ENCODE measurements at places on chromosomes 6 and 20.

DNA sequence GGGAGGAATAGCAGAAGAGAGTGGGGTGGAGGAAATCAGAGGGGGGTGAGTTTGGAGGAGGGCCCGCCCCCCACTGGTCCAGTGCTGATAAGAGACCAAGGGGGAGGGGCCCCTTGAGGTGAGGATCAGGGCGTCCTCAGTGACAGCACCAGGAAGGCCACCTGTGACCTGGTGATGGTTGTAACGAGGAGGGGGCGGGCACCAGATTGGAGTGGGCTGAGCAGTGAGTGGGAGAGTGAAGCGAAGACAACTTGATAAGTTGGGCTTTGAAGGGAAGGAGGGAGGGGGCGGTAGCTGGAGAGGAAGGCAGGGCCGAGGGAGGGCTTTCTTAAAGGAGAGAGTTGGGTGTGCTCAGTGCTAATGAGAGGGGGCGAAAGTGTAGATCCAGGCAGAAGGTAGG lies 30.7 kb downstream of the CDH22 start:
- DNase-seq, result no peak

DNA sequence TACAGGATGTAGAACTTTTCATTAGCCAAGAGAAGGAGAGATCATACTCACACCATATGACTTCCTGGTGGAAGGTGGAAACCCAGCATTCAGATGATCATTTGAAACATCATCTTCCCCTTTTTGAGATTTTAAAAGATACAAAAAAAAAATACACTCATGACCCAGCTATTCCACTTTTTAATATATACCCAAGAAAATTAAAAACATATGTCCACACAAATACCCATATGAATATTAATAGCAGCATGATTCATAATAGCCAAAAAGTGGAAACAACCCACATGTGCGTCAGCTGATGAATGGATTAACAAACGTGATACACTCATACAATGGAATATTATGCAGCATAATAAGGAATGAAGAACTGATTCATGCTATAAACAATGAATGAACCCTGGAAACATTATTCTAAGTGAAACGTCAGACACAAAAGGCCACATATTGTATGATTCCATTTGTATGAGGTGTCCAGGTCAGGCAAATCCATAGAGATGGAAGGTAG lies 130.0 kb upstream of the SGK1 start:
- no peak for DNase-seq

- DNase-seq, result no peak
These were observed 32.6 kb downstream of the SLC2A10 start for GRCh38 chr20:46741924-46742668.

GRCh38 chr6:35634316-35634715 lies 54.4 kb downstream of the FKBP5 start:
- no peak for DNase-seq

- no peak for DNase-seq
These were observed 96.0 kb downstream of the RIMS1 start for GRCh38 chr6:71982389-71982788.

GRCh38 chr6:34529665-34530327 lies 26.3 kb downstream of the SPDEF start:
- DNase-seq, result no peak

DNA sequence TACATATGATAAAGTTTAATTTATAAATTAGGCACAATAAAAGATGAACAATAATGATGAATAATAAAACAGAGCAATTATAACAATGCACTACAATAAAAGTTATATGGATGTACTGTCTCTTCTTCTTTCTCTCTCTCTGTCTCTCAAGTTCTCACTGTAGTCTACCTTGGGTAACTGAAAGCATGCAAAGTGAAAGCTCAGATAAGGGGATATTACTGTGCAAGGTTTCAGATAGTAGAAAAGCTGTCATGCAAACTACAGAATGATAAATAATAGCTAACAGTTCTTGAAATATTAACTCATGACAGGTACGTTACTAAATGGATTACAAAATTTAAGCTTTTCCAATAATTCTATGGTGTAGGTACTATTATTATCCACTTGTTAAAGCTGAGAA lies 311.9 kb upstream of the PRDM1 start:
- no peak for DNase-seq

- DNase-seq, result no peak
These were observed 122.6 kb upstream of the NXT1 start for GRCh38 chr20:23227976-23228375.

- no peak for DNase-seq
These were observed 13.4 kb upstream of the CTNNBL1 start for GRCh38 chr20:37680420-37680819.

DNA sequence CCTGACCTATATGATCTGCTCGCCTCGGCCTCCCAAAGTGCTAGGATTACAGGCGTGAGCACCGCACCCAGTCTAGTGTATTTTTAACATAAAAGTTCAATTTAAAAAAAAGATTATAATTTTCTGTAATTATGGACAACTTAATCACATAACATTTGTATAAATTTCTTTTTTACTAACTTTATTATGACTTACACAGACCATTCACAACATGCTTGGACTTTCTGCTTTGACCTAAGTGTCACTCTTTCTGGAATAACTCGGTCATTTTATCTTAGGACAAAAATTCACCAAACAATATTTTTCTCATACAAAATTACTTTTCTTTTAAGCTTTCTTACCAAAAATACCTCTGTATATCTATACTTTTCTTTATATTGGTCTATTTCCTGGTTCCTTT lies 15.4 kb upstream of the IL22RA2 start:
- no peak for DNase-seq

- no peak for DNase-seq
These were observed 131.9 kb downstream of the TRMT11 start for GRCh38 chr6:126118058-126118755.

DNA sequence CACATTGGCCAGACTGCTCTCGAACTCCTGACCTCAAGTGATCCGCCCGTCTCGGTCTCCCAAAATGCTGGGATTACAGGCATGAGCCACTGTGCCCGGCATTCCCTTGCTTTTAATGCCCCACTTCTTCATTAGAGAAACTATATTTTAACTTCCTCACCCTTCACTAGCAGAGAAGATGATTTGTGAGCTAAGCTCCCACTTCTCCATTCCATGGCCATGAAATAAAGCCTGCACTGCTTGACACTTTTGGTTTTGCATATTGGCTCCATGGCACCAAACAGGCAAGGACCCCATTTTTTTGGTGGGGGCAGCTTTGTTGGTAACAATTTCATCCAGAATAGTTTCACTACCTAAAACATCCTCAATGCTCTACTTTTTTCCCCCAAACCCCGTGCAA lies 145.3 kb downstream of the TFAP2B start:
- no peak for DNase-seq

GRCh38 chr20:44020406-44021148 lies 105.9 kb downstream of the TOX2 start:
- no peak for DNase-seq

Measured in D341Med (cell line).